GM23338 (cell line): ENCODE measurements at places on chromosomes 5 and 9. TPM values are rescaled to one million over a fixed set of nuclear protein-coding genes. Genes with fewer than 3 reads are reported as not detected.

GRCh38 chr5:176529741-176530141, 7.5 kb downstream of the RNF44 start:
- H3K27me3 ChIP-seq = no peaks in the 10 kb centered on the region
- H3K27ac ChIP-seq = no peak overlapping the region
- H3K4me1 ChIP-seq = peaks cover 15% of the 10 kb centered on the region

The DOCK2 gene
- total RNA-seq = 9.4 and 19.4 TPM in 2 replicates

DNA sequence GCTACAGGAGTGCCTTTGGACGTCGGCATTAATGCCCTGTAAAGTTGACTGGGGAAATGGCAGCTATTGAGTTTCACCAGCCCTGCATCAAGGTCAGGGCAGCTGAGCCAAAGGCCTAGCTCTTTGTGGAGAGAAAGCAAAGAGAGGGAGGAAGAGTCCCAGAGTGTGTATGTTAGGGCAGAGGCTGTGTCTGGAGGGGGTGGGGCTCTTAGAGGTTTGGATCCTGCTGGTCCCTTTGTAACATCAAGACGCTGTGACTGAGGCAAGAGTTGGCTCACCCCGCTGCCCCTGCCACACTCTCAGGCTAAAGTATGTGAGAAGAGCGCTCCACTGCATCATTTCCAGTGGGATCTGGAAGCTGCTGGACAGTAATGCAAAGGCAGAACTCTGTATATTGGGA, 34.3 kb downstream of the TMOD1 start:
- H3K36me3 ChIP-seq = no peaks in the 10 kb centered on the region
- H3K27me3 ChIP-seq = no peaks in the 10 kb centered on the region
- H3K4me3 ChIP-seq = no peak overlapping the region
- no peak overlapping the region for H3K27ac ChIP-seq
- no peaks in the 10 kb centered on the region for H3K4me1 ChIP-seq
- DNase-seq = no peak

The SLC9A3 gene
- 2.2 and 3.1 TPM in 2 replicates for total RNA-seq

- peak overlapping the region; percentile 93 for H3K27ac ChIP-seq
- peak overlapping the region; percentile 78 for H3K4me3 ChIP-seq
- no peaks in the 10 kb centered on the region for H3K27me3 ChIP-seq
- peak; percentile 57 for DNase-seq
- peaks cover 8% of the 10 kb centered on the region for H3K4me1 ChIP-seq
- H3K36me3 ChIP-seq = no peaks in the 10 kb centered on the region; the same call in none of the 2 replicates
Measured at GRCh38 chr5:64767959-64768357, 533 bp downstream of the SREK1IP1 start.

DNA sequence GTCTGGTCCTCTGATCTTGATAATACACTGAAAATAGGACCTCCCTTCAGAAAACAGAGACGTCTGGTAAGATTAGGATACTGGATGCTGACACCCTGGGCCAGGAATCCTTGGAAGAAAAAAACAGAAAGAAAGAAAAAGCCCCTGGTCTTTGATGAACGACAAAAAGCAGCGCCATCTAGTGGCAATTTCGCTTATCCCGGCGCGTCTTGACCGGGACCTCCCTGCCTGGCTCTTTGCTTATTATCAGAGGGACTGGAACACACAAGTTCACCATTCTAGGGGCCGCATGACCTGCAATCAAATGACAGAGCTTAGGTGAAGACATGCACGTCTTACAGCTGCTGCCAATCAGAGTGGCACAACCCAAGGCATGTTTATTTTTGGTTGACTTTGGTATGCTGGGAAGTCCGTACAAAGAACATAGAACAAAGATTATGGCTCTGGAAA, 114.9 kb upstream of the NFIB start:
- peaks cover 20% of the 10 kb centered on the region for H3K4me1 ChIP-seq
- H3K36me3 ChIP-seq = no peaks in the 10 kb centered on the region
- DNase-seq = peak; percentile 97
- H3K27me3 ChIP-seq = no peaks in the 10 kb centered on the region

The MYOZ3 gene
- 13.8 and 26.4 TPM in 2 replicates for total RNA-seq

- H3K4me3 ChIP-seq = no peak overlapping the region
- H3K27me3 ChIP-seq = no peaks in the 10 kb centered on the region
- no peak for DNase-seq
- no peaks in the 10 kb centered on the region for H3K4me1 ChIP-seq
- H3K36me3 ChIP-seq = no peaks in the 10 kb centered on the region
- H3K27ac ChIP-seq = no peak overlapping the region
Measured at GRCh38 chr5:133763744-133764143, 151.4 kb upstream of the FSTL4 start.
